ENCODE measurements at places on chromosomes 6 and 20.

DNA sequence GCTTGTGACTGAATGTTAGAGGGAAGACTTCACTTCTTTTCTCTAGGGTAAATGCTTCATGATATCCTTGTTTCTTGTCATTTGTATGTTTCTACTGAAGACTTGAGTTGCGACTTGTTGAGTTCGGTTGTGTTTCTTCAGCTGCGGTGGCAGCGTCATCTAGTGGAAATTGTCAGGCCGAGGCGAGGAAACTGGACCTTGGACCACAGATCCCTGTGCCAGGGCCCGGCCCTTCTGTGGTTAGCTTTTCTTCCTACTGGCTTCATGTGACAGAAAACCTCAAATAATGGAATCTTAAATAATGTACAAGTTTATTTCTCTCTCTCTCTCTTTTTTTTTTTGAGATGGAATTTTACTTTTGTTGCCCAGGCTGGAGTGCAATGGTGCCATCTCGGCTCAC lies 12.4 kb downstream of the MTHFD1L start:
- DNase-seq, result no peak

GRCh38 chr6:26152226-26153101 lies 65.2 kb downstream of the HFE start:
- no peak for DNase-seq

- DNase-seq, result no peak
These were observed 38.4 kb downstream of the HS3ST5 start for GRCh38 chr6:114304304-114304887.

DNA sequence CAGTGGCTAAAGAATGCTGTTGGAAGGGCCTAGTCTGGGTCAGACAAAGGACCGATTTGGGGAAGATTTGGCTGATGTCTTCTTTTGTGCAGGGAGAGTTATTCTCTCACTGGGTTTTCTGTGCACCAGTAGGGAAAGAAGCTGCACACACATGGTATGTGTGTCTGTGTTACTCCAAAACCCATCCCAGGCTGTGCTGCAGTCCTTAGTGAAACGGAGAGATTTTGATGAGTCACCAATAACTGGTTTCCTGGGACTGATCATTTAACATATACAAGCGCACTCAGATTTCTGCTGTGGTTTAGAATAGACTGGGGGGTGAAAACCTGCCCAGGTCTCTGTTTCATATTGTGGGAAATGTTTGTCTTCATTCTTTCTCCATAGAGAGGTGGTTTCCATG lies 1049.8 kb downstream of the KIF16B start:
- no peak for DNase-seq

Measured in stimulated activated CD8-positive, alpha-beta memory T cell treated with anti-CD3 and anti-CD28 coated beads, Interleukin-4, amount 100 ng/mL, for 48 hours (primary cell).